ENCODE measurements at places on chromosomes 7 and 10.

- no peak for DNase-seq
Observed at GRCh38 chr10:11602919-11603523, 8.4 kb downstream of the USP6NL start.

DNA sequence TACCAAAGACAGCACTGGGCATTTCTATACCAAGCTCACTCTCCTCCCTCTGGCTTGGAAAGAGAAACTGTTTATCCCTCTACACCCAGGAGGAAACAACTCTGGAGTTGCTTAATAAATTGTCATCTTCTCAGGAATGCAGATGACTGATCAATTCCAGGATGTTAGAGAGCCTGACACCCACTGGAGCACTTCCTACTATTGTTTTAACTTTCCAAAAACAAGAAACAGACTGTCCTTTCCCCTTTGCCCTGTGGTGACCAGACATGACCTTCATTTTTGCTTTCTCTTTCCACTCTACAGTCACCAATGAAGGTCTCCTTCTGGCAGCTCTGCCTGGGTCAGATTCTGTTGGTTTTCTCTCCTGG is 19.6 kb downstream of the GIMAP4 start:
- no peak for DNase-seq

- DNase-seq = peak; percentile 11
Observed at GRCh38 chr10:92697663-92698511, 8.1 kb downstream of the HHEX start.

GRCh38 chr10:78777466-78777865 is 291.3 kb upstream of the ZMIZ1 start:
- no peak for DNase-seq

DNA sequence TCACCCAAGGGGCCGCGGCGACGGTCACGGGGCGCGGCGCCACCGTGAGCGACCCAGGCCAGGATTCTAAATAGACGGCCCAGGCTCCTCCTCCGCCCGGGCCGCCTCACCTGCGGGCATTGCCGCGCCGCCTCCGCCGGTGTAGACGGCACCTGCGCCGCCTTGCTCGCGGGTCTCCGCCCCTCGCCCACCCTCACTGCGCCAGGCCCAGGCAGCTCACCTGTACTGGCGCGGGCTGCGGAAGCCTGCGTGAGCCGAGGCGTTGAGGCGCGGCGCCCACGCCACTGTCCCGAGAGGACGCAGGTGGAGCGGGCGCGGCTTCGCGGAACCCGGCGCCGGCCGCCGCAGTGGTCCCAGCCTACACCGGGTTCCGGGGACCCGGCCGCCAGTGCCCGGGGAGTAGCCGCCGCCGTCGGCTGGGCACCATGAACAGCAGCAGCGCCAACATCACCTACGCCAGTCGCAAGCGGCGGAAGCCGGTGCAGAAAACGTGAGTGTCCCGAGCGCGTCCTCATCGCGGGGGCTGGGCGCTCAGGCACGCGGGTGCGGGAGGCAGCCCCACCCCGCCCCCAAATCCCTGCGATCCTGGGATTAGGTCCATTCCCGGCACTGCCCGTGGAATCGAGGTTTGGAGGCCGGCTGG is 509 bp downstream of the AHR start:
- peak; percentile 51 for DNase-seq

DNA sequence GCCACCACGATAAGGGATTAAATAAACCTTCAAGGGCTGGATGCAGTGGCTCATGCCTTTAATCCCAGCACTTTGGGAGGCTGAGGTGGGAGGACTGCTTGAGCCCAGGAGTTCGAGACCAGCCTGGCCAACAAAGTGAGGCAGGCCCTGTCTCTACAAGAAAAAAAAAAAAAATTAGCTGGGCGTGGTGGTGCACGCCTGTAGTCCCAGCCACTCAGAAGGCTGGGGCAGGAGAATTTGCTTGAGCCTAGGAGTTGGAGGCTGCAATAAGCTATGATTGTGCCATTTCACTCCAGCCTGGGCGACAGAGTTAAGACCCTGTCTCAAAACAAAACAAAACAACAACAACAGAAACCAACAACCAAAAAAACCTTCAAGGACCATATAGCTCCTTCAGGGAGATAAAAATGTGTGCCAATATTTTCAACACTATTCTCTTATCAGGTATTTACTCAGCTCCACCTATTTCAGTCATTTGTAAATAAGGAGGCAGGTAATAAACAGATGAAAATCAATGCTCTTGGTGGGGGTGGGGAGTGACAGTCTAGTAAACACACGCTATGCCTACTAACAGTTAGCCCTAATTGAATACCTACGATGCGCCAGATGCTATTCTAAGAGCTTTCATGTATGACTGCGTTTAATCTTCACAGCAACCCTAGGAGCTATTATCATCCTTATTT is 13.2 kb downstream of the BAIAP2L1 start:
- DNase-seq = no peak

DNA sequence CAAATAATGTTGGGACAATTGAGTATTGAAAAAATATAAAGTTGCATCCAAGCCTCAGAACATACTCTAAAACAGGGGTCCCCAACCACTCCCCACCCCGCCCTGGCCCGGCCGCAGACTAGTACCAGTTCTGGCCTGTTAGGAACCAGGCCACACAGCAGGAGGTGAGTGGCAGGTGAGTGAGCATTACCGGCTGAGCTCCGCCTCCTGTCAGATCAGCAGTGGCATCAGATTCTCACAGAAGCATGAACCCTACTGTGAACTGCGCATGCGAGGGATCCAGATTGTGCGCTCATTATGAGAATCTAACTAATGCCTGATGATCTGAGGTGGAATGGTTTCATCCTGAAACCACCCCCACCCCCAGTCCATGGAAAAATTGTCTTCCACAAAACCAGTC is 19.4 kb downstream of the HIPK2 start:
- no peak for DNase-seq

All from CD4-positive, alpha-beta T cell treated with Interleukin-21 for 1 hour (primary cell).